Amniotic epithelial cell (primary cell): ENCODE measurements at places on chromosomes 3 and 15.
A peak's percentile ranks its signal among the peaks of the same experiment; 100 is the strongest.

DNA sequence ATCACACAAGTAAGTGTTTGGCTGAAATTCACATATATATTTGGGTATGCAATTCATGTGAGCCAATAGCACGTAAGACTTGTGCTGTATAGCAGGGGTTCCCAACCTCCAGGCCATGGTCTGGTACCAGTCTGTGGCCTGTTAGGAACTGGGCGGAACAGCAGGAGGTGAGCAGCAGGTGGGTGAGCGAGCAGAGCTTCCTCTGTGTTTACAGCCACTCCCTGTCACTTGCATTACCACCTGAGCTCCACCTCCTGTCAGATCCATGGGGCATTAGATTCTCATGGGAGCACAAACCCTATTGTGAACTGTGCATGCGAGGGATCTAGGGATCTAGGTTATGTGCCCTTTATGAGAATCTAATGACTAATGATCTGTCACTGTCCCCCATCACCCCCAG, 59.7 kb downstream of the MAP3K13 start:
- DNase-seq = no peak

GRCh38 chr3:119762876-119763275, 19.0 kb upstream of the NR1I2 start:
- no peak for DNase-seq

DNA sequence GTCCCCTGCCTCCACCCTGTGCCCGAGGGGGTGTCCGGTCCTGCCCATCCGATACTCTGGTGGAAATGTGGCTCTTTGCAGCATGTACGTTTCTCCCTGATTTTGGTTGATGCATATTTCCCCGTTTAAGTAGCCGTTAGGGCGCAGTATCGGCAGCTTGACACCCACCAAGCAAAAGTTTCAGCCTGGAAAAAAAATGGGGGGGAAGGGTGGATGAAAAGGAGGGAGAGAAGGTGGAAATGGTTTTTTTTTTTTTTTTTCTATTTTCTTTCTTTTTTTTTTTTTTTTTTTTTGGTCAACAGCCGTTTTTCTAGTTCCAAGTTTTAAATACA, 1.3 kb downstream of the RAP2B start:
- peak; percentile 24 for DNase-seq

DNA sequence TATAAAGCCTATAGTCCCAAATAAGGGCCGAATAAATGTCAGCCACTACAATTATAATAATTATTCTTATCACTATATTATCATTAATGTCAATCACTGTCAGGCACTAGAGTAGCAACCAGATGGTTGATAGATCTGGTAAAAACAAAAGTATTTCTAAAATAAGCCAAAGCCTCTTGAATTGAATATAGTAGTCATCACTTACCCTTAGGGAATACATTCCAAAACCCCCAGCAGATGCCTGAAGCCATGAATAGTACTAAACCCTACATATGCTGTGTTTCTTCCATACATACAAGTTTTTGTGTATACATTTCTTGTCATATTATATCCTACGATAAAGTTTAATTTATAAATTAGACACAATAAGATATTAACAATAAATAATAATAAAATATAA, 59.1 kb downstream of the LRRC3B start:
- DNase-seq = no peak

DNA sequence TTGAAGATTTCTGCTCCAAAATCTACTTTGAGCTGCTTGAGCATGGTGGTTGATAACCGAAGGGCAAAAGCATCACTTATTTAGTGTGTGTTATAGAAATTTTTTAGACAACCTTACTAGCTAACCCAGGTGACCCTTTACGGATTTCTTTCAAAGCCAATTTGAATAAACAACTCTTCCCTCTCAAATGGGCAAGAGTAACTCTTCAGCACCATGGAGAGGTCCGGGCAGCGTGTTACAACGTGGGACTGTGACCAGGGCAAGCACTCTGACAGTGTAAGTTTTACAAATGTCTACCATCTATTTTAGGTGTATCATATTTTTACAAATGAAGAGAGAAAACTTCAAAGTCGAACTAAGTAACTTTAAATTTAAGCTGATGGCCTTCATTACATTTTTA, 471.8 kb downstream of the MFSD1 start:
- peak; percentile 62 for DNase-seq
